Adipocyte (in vitro differentiated cells): ENCODE measurements at places on chromosomes 7 and 10.

DNA sequence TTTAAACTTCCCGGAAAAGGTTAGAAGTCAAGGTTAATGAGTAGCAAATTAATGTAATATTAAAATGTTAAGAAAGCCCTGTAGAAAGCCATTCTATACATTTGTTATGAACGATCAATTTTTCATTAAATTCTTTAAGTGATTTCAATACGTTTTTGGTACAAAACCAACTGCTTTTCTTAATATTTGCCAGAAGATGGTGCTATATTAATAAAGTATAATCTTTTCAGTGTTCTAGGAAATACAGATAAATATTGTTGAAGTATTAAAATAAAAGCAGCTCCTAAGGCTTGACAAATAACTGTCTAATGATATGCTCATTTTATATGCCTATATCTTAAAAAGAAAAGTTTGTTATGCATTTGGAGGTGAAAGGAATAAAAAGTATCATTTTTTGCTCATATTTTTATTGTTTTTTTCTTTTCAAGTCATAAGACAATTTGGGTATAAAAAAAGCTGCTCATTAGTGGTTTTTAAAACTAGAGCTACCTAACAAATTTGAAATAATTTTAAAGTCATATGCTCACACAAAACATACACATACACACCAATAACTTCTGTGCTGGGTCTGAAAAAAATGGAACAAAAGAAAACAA lies 130.3 kb upstream of the POT1 start:
- peak; percentile 73 for DNase-seq

DNA sequence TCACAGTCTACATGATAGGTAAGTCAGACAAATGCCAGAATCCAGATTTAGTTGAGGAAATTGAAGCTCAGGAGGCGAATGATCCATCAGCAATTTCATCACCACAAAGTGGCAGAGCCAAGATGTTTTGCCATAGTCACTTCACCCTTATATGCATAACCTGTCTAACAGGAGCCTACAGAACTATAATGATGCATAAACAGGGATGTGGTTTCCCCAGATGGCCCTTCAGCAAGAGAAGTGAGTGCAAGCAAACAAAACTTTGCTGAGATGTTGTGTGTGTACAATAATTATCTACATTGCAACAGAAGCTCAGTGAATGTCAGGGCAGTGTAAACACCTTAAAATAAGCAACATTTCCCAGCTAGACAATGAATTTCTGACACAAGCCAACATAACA lies 28.6 kb downstream of the PON3 start:
- no peak for DNase-seq

DNA sequence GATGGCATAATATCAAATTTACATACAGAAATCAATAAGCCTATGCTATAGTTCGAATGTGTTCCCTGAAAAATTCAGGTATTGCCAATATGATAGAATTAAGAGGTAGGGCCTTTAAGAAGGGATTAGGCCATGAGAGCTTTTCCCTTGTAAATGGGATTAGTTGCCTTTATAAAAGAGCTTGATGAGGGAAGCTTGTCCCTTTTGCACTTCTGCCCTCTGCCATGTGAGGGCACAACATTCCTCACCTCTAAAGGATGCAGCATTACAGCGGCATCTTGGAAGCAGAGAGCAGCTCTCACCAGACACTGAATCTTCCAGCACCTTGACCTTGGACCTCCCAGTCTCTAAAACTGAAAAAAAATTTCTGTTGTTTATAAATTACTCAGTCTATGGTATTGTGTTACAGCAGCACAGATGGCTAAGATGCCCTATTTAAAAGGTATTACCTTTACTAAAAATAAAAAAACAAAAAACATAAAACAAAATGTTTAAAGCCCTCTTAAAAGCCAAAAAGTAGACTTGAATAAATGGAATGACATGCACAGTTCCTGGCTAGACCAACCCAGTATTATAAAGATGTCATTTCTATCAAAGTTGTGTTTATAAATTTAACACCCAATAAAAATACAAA lies 909.6 kb downstream of the REEP3 start:
- DNase-seq: no peak

DNA sequence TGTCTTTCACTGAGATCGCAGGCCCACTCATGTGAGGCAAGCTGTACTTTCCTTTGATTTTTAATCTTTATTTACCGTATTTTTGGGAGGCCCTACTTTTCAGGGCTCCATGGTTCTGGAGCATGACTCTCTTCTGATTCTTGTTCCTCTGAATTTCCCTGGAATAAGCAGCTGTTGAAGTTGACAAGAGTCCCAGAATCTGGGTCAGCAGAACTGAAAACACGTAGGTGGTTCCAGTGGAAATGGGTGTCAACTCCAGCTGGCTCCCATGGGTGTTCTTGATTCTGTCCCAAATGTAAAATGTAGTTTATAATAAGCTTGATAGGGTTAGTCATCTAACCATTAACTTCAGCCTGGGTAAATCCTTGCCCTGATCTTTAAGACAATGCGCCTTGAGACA lies 409.4 kb downstream of the GATA3 start:
- no peak for DNase-seq

DNA sequence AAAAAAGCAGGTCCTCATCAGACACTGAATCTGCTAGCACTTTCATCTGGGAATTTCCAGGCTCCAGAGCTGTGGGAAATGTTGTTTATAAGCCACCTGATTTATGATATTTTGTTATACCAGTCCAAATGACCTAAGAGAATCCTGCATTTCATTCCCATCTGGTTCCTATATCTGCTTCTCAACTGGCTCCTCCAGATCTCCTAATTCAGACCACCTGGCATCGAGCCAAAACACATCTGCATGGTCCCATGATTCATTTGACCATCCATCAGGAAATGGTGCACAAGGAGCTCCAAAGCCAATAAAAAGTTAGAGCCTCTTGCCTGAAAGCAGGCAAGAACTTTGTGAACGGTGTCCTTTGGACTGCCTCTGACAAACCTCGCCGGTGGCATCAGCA lies 108.9 kb downstream of the IPMK start:
- no peak for DNase-seq

DNA sequence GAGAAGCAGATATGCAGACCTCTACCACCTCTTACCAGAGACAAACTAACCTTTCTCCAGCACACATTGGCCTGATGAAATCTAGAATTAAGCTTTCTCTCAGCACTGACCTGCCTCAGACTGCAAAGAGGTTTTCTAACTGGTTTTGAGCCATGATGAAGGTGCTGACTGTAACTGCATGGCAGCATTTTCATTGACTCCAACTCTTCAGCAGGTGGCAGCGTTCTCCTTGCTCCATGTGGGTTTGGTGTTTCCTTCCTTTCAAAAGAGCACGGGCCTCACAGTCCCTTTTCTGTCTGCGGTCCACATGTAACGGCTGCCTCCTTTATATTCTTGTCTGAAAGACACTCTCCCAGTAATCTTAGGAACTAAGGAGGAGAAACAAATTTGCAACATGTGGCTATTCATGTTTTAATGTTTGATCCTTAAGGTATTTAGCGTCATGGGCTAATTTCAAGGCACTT lies 12.6 kb downstream of the KLLN start:
- DNase-seq: peak; percentile 79

- no peak for DNase-seq
These were observed 145.6 kb upstream of the HABP2 start for GRCh38 chr10:113407218-113407617.

GRCh38 chr10:23100331-23101030 lies 5.1 kb downstream of the MSRB2 start:
- no peak for DNase-seq

DNA sequence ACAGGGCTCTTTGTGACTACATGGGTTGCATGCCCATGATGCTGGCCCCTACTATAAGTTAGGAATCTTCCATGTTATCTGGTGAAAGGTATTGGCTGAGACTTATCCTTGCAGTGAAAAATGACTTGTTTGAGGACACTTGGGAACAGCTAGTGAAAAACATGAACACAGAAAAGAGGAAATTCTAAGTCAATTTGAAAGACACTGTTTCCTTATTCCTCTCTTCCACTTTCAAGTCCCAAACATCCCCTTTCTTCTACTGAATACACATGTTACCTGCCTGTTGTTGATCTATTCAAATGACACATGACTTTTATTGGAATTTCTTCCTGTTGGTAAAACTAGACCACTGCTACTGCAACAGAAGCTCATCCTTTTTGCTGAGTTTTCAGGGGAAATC lies 29.5 kb upstream of the PRKCQ start:
- DNase-seq: no peak

GRCh38 chr10:110163192-110163773 lies 44.1 kb upstream of the MXI1 start:
- DNase-seq: no peak

DNA sequence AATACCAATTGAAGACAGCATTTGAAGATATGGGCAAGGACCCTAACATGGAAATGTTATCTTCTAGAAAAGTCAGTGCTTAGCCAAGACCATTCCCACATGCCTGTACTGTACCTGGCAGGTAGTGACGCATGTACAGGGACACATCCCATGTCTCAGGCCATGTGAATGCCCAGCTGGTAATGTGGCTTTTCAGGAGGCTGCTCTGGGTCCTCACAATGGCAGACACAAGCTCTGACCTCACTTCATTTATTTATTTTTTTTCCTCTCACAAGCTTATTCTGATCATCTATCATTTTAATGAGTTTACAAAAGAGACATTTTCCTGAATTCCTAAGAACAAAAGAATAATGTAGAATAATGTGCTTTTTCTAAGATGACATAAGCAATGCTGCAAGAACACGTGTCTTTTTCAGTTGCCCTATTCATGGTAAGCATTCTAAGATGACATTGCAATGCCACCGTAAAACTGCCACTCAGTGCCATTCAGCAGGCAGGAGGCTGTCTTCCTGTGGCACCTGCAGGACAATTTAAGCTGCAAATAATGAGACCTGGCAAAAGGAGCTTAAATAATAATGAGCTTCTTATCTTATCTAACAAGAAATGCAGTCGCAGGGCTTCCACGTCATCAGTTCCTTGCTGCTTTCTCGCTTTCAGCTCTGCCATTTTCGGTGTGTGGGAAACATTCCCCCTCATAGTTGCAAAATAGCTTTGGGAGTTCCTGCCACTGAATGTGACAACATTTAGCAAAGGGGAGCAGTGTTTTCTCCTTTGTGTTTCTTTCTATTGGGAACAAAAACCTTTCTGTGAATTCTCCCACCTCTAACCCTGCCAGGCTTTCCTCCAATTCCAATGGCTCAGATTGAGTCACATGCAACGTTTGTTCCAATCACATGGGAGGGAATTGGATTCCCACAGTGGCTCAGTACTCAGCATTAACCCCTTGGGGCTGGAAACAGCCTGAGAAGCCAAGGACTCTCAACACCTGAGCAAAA lies 113.0 kb downstream of the SEC23IP start:
- DNase-seq: no peak

DNA sequence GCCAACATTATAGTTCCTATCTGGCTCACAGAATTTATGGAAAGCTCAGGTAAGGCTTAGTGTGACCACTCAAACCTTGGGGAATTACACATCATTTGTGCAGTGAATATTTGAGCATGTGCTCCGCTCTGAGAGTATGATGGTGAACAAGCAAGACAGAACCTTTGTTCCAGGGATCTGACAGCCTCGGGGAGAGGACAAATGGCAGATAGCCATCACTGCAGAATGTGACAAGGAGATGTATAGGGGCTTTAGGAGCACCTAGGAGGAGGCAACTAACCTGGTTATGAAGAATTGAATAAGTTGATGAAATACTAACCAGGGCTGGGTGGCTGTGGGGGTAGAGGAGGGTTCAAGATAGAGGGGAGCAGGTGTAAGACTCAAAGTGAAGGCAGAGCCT lies 290.5 kb downstream of the GFRA1 start:
- DNase-seq: no peak

DNA sequence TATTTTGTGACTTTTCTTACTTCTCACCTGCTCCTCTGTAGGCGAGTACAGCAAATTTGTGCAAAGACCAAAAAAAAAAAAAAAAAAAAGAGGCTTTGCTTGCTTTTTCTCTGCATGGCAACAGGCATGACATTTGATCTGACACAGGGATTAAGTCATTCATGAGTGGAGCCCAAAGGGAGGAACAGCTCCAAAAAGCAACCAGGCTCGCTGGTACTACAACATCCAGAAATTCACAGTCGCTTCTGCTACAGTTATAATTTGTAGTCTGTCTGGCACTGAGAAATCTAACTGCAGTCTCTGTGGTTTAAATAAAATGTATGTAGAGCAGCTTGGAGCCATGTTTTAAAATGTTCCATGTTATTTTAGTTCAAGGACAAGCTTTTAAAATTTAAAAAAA lies 31.7 kb downstream of the MKX start:
- DNase-seq: peak; percentile 77

DNA sequence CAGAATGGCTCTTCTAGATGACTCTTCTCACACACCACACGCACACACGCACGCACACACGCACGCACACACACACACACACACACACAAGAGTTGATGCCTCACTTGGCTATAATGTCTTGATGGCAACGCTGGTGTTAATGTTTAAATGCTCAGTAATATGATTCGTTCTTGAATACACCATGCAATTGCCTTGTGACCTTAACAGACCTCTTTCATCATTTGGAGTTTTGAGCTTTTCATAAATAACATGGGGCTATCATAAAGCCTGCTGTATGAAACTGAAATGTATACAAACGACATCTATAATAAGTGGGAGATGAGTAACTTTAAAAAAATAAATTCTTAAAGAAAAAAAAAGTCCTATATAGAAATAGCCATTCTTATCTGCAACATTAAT lies 8.2 kb downstream of the JCAD start:
- peak; percentile 19 for DNase-seq

DNA sequence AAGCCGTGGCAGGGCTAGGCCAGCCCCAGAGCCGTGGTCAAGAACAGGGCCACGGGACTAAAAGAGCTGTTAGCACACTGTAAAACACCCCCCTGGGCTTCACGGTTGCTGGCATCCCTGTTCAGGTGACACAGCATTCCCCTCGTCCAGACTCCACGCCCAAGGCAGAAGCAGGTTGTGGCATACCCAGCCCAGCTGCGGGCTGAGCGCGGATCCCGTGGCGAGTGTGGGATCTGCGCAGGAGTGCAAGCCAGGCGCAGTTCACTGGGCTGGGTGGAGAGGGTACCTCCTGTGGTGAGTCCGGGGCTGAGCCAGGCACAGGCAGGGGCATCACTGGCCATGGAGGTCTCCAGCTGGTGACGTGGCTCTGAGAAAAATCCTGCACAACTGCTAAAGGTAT lies 199.1 kb downstream of the FZD1 start:
- DNase-seq: no peak

DNA sequence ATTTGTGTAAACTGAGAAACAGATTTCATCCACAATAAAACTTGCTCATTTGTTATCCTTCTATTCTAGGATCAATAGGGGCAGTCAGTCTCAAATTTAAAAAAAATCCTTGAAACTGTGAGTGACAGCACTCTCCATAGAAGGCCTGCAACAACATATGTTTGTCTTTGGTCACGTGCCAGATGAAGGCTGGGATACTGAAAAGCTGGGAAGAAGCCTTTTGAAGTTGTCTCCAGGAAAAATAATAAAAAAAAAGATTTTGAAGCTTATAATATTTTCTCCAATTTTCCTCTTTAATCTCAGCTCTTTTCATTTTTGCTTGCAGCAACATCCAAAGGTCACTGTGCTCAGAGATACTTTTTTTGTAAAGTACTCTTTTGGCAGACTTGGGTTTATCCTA lies 128.6 kb upstream of the SLC26A5 start:
- no peak for DNase-seq

GRCh38 chr7:195010-195829 lies 2.8 kb downstream of the FAM20C start:
- DNase-seq: peak; percentile 69

GRCh38 chr10:110357252-110357780 lies 52.6 kb upstream of the SMNDC1 start:
- peak; percentile 82 for DNase-seq
